ENCODE measurements at places on chromosomes 7 and 10.

- DNase-seq, result no peak
Observed at GRCh38 chr7:149616898-149617297, 119.3 kb upstream of the ZNF746 start.

- DNase-seq, result peak; percentile 79
Observed at GRCh38 chr10:33008499-33009243, 50.6 kb upstream of the ITGB1 start.

GRCh38 chr10:21807180-21807579 is 196.3 kb downstream of the DNAJC1 start:
- DNase-seq, result no peak

- DNase-seq, result no peak
Observed at GRCh38 chr7:104967595-104967994, 46.4 kb upstream of the KMT2E start.

DNA sequence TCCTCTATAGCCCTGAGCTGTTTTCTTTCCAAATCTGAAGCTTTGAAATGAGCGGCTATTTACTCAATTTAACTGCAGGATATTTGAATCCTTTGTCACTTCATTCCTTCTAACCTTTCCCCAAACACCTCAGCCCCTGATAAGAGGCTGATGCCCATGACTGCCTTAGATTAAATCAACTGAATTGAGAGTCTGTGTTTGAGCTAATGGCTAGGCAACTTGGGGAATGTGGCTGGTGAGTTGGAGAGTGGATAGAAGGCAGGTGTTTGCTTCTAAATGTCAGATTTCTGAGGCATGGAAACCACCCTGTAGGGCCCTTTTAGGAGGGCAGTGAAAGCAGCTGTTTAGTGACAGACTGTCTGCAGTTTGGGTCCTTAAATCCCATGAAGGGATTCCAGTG is 759.9 kb downstream of the LRMDA start:
- no peak for DNase-seq

- no peak for DNase-seq
Observed at GRCh38 chr7:143300959-143301935, 13.1 kb downstream of the CASP2 start.

DNA sequence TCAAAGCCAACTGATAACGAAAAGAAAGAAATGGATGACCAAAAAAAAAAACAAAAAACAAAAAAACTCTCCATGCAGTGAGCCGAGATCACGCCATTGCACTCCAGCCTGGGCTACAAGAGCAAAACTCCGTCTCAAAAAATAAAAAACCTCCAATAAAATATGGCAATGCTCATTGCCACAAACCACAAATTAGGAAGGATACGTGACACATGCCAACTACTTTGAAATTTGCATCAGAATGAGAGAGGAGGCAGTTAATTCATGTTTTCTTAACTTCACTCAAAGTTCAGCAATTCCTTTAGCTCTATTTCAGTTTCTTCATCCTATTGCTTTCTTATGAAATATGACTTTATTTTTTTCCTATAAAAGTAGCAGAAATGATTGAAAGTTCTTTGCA is 398.1 kb upstream of the C7orf33 start:
- DNase-seq, result no peak

DNA sequence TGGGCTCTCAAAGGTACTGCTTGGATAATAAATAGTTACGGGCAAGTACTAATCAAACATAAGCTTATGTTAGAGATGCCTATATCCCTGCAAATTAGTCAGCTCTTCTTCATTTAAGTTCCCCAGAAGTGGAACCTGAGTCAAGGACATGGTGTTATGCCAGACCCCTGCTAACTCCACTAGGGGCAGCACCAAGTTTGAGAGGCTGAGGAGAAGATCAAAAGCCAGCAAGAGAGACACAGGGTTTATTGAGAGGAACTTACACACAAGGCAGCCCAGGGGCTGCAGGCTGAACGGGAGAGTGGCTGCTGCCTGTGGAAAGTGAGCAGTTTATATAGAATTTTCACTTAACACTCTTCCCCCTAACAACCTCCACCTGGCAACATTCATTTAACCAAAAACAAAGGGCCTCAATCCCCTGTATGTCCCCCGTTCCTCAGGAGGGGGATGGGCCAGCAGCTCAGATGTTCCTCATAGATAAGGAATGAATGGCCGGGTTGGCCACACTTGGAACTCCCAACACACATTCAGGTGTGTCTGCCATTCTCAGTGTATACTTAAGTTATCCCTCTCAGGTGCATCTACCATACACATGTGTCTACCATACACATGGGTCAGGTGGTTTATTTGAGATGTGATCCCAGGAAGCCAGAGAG is 62.6 kb upstream of the GHITM start:
- DNase-seq, result no peak

- DNase-seq, result no peak
Observed at GRCh38 chr10:102493771-102494170, 8.7 kb downstream of the ACTR1A start.

GRCh38 chr7:132160611-132161532 is 415.4 kb downstream of the PLXNA4 start:
- DNase-seq, result peak; percentile 9

GRCh38 chr10:113133497-113134115 is 183.6 kb downstream of the TCF7L2 start:
- DNase-seq, result no peak

- DNase-seq, result no peak
Observed at GRCh38 chr7:155579565-155579964, 33.2 kb upstream of the CNPY1 start.

DNA sequence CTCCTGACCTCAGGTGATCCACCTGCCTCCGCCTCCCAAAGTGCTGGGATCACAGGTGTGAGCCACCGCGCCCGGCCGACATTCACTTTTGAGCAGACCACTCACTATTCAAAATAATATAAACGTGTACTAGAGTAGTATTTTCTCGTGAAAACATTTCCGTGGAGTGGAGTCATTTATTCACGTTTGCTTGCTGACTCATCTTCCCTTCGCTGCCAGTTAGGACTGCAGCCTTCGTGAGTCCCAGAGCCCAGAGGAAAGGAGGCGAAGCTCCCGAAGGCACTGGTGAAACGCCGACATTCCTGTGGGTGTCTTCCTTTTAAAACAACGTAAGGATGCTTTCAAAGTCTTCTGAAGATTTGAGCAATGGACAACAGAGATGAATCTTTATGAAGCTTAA is 10.9 kb upstream of the INPP5A start:
- no peak for DNase-seq

DNA sequence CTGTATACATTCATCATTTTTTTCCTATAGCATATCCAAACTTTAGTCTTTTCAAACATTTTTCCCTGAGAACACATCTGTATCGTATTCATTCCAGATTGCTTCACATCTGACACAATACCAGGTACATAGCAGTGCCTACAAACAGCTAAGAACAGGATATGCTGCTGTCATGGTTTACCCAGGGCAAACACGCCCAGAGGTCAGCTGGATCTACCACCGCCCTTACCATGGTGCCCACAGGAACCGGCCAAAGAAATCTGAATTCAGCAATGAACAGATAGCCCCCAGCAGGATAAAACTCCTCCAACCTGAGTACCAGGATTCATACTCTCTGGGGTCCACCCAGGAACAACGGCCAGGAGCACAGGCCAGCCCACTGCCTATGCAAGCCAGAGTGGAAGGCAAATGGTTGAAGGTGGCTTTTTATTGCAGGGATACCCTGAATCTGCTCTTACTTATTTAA is 43.0 kb downstream of the TNS3 start:
- no peak for DNase-seq

GRCh38 chr10:119724593-119725516 is 995 bp upstream of the INPP5F start:
- no peak for DNase-seq

- DNase-seq, result no peak
Observed at GRCh38 chr10:3700531-3701076, 84.4 kb downstream of the KLF6 start.

GRCh38 chr7:115585015-115585718 is 445.4 kb downstream of the TFEC start:
- no peak for DNase-seq

GRCh38 chr7:158499082-158499455 is 88.6 kb downstream of the PTPRN2 start:
- DNase-seq, result no peak

GRCh38 chr10:7526017-7526400 is 115.2 kb upstream of the SFMBT2 start:
- DNase-seq, result no peak

GRCh38 chr7:30176463-30177109 is 41.8 kb downstream of the MTURN start:
- no peak for DNase-seq

- no peak for DNase-seq
Observed at GRCh38 chr10:61049386-61049785, 105.4 kb upstream of the RHOBTB1 start.

GRCh38 chr7:94412762-94413322 is 18.1 kb downstream of the COL1A2 start:
- no peak for DNase-seq

Measured in midbrain (tissue), 1 donor.